ENCODE measurements at places on chromosomes 1 and 21.

DNA sequence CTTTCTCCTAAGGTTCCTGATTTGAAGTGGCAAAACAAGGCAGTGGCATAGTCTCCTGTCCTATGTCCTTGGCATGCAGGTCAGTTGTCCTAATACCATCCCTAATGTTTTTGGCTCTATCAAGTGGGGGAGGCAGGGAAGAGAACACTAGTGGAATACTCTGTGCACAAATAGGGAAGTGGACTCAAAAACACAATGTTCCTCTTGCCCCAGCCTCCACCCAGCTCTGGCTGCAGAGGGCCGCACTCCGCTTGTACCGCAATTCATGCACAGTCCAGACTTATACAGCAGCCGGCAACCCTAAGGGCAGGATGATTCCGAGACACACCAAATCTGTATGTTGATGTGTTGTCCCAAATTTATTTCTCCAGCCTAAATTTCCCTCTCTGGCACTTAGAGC lies 14.5 kb downstream of the PLEKHO1 start:
- DNase-seq, result no peak

DNA sequence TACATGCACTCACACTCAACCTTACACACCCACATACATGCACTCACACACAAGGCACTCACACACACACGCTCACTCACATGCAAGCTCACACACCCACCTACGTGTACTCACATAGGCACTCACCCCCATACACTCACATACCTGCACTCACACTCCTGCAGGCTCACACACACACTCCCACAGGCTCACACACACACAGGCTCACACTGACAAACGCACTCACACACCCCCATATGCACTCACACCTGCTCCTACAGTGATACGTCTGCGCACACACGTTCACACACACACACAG lies 19.1 kb upstream of the TMEM52 start:
- DNase-seq, result no peak

DNA sequence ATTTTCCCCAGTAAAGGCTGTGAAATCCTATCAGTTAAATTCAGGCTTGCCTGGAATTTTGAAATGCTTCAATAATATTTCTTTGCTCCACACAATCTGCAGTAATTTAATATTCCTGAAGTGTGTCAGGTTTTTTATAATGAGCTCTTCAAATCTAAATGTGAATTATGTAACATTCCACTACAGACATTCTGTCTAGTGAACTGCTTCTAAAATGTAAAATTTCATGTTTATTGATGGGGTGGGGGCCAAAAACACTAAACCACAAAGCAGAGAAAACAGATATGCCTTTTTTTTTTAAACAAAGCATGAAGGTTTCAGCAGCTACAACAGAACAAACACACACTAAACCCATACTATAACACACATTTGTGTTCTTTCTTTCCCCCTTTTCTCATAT lies 129.7 kb downstream of the DAB1 start:
- DNase-seq, result no peak

DNA sequence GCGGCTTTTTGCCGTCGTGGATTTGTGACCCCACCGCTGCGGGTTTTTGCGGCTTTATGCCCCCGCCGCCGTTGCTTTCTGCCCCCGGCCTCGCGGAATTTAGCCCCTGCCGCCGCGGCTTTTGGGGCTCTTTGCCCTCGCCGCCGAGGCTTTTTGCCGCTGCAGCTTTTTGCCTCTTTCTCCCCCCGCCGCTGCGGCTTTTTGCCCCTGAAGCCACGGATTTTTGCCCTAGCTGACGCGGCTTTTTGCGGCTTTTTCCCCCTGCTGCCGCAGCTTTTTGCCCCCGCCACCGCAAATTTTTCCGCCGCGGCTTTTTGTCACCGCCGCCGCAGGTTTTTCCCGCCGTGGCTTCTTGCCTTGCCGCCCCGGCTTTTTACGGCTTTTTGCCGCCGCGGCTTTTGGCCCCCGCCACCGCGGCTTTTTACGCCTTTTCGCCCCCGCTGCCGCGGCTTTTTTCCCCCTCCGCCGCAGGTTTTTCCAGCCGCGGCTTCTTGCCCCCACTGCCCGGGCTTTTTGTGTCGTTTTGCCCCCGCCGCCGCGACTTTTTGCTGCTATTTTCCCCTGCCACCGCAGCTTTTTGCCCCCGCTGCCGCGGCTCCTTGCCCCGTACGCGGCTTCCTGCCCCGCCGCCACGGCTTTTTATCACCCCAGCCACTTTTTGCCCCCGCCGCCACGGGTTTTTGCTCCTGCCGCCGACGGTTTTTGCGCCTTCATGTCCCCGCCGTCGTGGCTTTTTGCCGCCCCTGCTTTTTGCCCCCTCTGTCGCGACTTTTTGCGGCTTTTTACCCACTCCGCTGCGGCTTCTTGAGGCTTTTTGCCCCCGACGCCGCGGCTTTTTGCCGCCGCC lies 3933.6 kb downstream of the SRGAP2C start:
- no peak for DNase-seq

DNA sequence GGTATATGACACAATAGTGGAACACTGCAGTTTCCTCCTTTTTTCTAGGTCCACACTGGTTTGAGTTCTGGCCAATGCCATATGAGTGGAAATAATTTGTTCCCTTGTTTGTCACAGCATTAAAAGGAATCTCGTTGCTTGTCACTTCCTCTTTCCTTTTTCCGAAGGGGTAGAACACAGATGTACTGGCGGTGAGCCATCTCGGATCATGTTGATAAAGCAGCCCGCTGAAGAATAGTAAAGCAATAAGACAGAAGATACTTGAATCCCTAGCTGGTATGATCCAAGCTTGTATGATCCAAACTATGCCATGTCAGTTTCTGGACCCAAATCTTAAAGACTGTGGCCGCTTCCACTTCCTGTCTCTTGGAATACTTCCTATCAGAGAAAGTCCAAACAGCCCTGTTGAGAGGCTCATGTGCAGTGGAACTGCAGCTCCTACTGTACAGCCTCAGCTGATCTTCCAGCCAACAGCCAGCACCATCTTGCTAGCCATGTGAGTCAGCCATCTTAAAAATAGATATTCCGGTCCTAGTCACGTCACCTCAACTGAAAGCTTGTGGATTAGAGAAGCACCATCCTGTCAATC lies 40.3 kb downstream of the CFHR5 start:
- no peak for DNase-seq

- DNase-seq, result no peak
These were observed 25.1 kb downstream of the WDR64 start for GRCh38 chr1:241677201-241677600.
